ENCODE measurements at places on chromosomes 16 and 17. TPM values are rescaled to one million over a fixed set of nuclear protein-coding genes. Genes with fewer than 3 reads are reported as not detected.

The SNAI3 gene
- total RNA-seq: not detected

DNA sequence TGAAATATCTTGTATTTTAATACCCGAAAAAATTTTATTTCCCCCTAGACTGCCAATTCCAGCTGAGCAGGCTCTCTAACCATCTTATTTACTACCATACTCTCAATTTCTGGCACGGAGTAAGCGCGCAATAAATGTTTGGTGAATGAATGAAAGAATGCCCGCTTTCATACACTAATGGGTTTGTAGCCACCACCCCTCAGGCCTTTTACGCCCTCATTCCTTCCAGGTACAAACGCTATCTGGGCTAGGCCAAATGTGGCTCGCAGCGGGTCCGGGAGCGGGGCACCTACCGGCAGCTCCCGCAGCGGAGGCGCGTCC lies 536 bp upstream of the PLD2 start:
- DNase-seq: no peak

DNA sequence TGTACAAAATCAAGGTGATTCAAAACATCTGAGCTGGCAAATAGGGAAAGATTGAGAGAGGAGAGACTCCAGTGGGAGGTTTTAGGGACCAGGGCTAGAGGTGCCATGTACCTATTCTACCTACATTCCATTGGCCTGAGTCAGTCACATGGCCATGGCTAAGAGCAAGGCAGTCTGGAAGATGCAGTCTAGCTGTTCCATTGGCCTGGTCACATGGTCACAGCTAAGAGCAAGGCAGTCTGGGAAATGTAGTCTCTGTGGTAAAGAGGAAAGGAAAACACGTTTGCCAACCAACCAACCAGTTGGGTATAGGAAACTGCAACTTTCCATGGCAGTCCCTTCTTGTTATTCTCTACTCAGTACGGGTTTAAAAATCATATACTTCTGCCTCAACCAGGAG lies 369.1 kb downstream of the XYLT1 start:
- peak; percentile 2 for DNase-seq

DNA sequence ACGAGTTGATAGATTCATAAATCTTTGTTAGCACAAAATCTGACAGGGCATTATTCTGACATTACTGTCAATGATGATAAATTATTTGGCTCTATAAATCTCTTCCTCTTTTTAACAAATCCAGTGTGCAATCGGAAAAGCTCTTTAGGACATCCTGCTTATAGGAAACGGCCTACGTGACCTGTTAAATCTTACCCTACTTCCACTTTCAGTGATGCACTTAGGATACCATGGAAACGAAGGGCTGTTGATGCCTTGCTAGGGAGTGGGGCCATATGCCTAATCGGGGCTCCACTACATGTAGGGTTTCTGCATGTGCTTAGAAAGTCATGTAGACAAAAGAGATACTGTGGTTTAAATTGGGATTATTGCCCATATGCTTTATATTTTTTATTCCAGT lies 27.2 kb downstream of the ZNF594 start:
- DNase-seq: no peak

GRCh38 chr16:53453928-53454327 lies 19.7 kb downstream of the RBL2 start:
- no peak for DNase-seq

The KRT20 gene
- total RNA-seq: not detected

The ITGAD gene
- not detected for total RNA-seq

The HOXB1 gene
- not detected for total RNA-seq

DNA sequence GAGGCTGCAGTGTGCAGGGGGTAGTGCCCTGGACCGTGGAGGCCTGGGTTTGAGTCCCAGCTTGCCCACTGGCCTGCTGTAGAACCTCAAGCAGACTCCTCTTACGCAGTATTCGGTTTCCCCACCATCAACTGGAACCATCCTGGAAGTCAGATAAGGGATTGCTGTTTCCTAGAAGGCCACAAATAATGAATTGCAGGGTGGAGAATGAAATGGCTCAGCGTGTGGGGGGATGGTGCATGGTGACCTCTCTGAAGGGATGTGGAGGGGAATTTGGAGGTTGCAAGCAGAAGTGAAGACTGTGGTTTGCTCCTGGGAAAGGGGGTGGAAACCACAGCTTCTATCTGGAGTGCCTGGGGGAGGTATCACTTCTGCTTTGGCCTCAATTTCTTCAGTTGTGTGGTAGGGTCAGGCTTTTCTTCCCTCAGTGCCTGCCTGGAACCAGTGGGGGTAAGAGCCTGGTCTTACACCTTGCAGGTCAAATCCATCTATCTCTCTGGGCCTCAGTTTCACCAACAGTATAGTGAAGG lies 1.7 kb downstream of the ADGRG5 start:
- no peak for DNase-seq

GRCh38 chr16:1494711-1495110 lies 1.6 kb downstream of the TELO2 start:
- peak; percentile 15 for DNase-seq

The KRTAP4-12 gene
- not detected for total RNA-seq

The EFNB3 gene
- 0.54 TPM for total RNA-seq

- no peak for DNase-seq
Observed at GRCh38 chr16:3612510-3613466, 1.4 kb upstream of the SLX4 start.

The ATP1B2 gene
- not detected for total RNA-seq

DNA sequence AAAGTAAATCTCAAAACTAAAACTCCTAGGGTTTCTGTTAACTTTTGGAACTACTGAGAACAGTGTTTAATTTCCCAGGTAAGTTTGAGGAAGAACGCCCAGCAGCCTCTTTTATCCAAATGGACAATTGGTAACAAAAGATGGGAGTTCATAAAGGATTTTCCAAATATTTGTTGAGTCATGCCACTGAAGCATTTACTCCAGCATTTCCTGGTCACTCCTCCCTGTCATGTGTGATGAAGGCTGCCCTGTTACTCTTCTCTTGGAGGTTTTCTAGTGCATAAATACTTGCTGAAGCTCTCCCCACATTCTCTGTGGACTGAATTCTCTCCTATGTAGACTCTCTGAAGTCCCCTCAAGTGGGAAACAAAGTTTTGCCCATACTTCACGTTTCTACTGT lies 16.5 kb downstream of the ZNF75A start:
- DNase-seq: no peak

The SOX9 gene
- 4.1 TPM for total RNA-seq

GRCh38 chr16:88730632-88731607 lies 24.6 kb downstream of the CTU2 start:
- peak; percentile 59 for DNase-seq

All from IMR-90 (cell line).